ENCODE measurements at places on chromosomes 13 and 19. TPM values are rescaled to one million over a fixed set of nuclear protein-coding genes. Genes with fewer than 3 reads are reported as not detected.

The COX6B2 gene
- 0.15 TPM for polyA plus RNA-seq

The INAFM1 gene
- polyA plus RNA-seq, result 12.4 TPM

The FAM98C gene
- polyA plus RNA-seq, result 9.5 TPM

The ALG11 gene
- 19.8 TPM for polyA plus RNA-seq

The ZNF561 gene
- polyA plus RNA-seq, result 30.2 TPM

The SCN1B gene
- 6.3 TPM for polyA plus RNA-seq

- DNase-seq, result no peak
Measured at GRCh38 chr13:100552755-100553154, 35.8 kb downstream of the GGACT start.

- DNase-seq, result no peak
Measured at GRCh38 chr13:111922086-111922485, 144.9 kb upstream of the SOX1 start.

GRCh38 chr13:99220199-99220935, 19.7 kb downstream of the UBAC2 start:
- no peak for DNase-seq

DNA sequence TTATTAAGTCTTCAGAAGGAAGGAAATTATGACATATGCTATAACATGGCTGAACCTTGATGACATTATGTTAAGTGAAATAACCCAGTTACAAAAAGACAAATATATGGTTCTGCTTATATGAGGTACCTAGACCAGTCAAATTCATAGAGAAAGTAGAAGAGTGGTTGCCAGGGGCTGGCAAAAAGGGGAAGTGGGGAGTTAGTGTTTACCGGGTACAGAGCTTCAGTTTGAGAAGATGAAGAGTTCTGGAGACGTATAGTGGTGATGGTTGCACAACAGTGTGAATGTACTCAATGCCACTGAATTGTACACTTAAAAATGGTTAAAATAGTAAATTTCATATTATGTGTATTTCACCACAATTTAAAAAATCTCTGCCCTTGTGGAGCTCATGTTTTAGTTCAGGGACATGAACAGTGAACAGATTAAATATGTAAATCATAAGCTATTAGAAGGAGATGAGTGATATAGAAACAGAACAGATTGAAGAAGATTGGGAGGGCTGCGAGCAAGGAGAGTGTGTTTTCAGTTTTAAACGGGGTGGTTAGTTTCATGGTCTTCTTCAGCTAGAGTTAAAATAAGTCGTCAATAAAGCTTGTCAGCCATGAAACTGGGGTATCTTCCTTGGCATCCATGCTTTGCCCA, 355.2 kb downstream of the KCNRG start:
- DNase-seq, result no peak

DNA sequence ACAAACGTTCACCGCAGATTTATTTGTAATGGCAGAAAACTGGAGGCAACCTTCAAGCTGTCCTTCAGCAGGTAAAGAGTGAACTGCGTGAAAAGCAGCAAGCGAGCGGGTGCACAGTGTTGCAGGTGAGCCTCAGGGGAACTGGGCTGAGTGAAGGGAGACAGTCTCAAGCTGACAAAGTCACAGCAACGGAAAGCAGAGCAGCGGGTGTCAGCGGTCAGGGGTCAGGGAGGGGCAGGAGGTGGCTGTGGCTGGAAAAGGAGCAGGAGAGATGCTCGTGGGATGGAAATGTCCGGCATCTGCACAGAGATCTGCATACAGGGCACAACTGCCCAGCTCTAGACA, 8.5 kb upstream of the RASA3 start:
- DNase-seq, result no peak

DNA sequence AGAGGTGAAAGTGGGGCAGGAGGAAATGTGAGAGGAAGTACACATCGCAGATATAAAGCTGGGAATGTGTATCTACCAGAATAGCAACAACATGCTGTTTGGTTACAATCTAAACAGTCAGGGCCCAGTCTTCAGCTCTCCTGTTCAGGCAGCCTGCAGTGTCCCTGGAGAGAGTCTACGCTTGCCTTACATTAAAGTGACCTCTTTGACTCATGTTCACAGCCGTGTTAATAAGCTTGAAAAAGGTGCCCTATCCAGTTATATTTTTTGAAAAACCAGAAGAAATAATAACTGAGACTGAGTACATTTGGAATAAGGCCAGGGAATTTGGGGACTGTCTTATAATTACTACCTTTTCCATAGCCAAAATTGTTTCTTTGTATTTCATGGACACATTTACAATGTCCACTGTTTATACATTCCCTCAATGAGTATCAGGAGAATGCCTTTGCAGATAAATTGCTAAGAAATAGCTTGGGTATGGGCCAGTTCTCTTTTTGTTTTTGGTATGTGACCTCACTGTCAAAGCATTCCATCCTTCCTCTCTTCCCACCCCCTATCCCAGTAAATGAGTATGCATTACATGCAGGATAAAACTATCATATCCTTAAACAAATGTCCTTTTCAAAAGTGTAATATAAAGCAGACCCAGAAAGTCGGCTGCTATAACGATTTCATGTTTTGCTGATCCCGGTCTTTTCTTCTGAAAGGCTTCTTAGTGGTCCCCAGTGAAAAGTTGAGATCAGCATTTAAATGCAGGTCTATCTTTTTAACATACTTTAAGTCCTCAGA, 82.6 kb downstream of the PCDH9 start:
- DNase-seq, result no peak

GRCh38 chr19:55088021-55088451, 12.4 kb downstream of the EPS8L1 start:
- DNase-seq, result no peak

DNA sequence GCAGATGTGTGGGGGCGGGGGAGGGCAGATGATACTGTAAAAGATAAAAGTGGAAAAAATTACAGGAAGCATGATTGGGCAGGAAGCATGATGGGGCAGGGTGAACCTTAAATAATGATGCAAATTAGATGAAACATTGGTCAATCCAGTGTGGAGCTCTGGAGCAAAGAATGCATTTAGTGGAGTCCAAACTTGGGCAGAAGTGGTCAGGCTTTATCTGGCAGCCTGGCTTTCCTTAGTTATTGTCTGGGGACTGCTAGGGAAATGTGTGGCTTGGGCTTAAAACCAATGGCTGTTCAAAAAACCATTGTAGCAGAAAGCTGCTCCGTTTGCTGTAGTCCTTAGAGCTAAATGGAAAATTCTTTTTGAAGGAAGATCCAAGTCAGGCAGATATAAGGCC, 1077.3 kb upstream of the MIR17HG start:
- DNase-seq, result no peak

DNA sequence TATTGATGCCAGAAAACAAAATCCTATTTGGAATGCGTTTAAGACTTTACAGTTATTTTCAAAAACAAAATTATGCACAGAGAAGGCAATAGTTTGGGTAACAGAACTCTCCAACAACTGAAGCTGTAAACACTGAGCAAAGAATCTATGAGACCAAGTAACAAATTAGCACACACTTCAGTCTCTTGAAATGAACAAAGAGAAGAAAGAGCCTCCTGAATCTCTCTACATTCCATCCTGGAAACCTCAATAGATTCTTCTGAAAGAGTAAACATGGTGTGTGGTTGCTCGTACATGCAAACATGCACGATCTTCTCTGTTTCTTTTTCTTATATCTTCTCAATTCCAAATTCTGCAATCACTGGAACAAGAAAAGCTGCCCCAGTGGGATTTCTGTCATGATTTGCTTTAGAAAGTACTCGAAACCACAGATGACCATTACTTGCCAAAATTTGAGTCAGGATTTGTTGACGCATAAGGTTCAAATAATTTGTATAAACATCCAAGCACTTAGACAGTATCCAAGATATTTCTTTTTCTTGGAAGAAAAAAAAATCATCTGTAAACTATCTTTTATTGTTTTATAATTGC, 137.9 kb upstream of the DACH1 start:
- peak; percentile 78 for DNase-seq

- DNase-seq, result no peak
Measured at GRCh38 chr19:19259741-19260140, 13.4 kb downstream of the TM6SF2 start.

- DNase-seq, result no peak
Measured at GRCh38 chr13:59660582-59660981, 503.1 kb downstream of the DIAPH3 start.

GRCh38 chr19:35828692-35829301, 16.2 kb upstream of the PRODH2 start:
- peak; percentile 67 for DNase-seq
